Chondrocyte (in vitro differentiated cells): ENCODE measurements at places on chromosomes 7 and 10.

- DNase-seq: no peak
These were observed 17.3 kb downstream of the MLXIPL start for GRCh38 chr7:73606801-73607691.

DNA sequence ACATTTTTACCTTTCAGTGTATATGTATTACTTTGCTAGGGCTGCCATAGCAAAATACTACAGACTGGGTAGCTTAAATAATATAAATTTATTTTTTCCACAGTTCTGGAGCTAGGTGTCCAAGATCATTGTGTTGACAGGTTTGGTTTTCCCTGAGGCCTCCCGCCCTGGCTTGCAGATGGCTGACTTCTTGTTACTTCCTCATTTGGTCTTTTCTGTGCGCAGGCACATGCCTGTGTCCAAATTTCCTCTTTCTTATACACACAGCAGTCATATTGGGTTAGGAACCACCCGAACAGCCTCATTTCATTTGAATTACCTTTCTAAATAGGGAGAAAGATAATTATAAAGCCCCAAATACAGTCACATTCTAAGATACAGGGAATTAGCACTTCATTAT, 521.6 kb upstream of the SORCS1 start:
- no peak for DNase-seq

- DNase-seq: peak; percentile 63
These were observed 149.1 kb downstream of the UBE2H start for GRCh38 chr7:129803546-129804081.

DNA sequence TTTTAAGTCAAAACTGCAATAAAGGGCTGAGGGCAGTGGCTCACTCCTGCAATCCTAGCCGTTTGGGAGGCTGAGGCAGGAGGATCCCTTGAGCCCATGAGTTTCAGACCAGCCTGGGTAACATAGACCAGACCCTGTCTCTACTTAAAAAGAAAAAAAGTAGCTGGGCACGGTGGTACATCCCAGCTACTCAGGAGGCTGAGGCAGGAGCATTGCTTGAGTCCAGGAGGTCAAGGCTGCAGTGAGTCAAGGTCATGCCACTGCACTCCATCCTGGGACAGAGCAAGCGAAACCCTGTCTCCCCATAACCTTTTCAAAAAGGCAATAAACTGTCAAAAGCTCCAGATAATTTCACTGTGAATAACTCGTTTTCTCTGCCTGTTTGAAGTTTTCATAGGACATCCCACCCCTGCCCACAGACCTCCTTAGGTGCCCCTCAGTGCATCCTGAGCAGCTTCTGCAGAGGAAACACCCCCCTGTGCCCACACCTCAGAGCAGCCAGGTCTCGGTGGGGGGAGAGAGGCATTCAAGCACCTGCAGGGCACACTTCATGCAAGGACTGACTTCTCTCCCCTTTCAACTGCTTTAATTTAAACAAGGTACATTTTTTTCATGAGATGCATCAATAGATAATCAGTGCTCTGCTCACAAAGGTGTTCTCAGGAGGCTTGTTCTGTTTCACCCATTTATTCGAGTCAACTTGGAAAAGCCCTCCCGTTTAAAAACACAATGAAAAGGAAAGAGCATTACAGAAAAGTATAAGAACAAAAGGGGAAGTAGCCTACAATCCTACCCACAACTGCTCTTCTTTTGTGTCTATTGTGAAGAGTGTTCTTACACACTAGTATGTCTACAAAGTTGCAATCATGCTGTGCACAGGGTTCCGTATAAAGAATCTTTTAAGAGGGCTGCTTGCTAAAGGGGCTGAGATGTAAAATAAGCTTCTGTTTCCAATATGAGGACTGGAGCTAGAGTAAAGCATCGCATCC, 104.9 kb downstream of the KMT2E start:
- DNase-seq: no peak

GRCh38 chr7:95018021-95018420, 110.6 kb downstream of the PPP1R9A start:
- DNase-seq: no peak

- no peak for DNase-seq
These were observed 89.4 kb downstream of the TBXAS1 start for GRCh38 chr7:139918480-139918879.

- DNase-seq: no peak
These were observed 23.0 kb upstream of the CDK13 start for GRCh38 chr7:39927018-39927417.

- no peak for DNase-seq
These were observed 3.1 kb upstream of the ANTXRL start for GRCh38 chr10:46283580-46284285.

GRCh38 chr7:31373337-31374289, 33.1 kb upstream of the NEUROD6 start:
- DNase-seq: no peak

DNA sequence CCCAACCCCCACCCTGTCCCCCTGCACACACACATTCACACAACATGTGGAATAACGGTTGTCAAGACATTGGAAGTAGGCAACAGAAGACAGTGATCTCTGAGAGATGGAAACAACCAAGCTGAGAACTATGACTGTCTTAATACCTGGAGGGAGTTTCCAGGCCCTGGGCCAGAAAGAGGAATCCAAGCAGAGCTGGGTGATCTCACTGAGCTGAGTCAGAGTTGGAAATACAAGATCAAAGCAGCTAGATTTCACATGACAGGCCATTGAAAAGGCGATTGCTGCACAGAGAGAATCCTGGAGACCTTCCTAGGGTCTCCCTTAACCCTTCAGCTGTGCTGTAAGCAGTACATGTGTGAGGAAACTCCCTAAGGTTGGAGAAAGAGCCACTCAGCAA, 165.8 kb upstream of the PRSS1 start:
- DNase-seq: no peak

DNA sequence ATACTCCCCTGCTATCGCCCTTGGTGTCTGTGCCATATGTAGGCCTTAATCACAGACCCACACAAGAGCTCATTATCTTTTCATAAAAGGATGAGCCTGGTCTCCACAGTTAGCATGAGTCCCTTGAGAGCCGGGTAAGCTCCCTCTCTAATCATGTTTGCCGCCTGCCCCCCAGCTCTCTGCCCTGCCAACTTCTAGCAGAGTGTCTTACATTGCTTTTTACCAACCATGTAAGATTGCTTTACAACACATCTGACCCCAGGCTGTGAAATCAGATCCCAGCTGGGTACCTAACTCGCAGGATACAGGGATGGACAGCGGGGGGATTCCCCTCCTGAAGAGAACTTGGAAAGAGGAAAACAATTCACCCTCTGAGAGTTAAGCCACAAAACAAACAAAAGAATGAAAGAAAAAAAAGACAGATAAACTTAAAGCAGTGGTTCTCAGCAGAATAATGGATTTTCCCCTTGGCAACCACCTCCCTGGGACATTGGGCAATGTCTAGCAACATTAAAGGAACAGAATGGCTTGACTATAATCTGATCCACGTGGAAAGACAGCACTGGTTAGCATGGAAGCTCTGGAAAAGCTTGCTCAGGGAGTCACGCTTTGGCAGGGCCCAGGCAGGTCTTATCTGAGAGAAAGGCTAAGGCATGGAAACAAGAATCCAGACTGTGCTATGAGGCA, 39.4 kb upstream of the ATOH7 start:
- DNase-seq: no peak

GRCh38 chr7:36287371-36288241, 102.1 kb upstream of the ANLN start:
- DNase-seq: no peak

GRCh38 chr7:132161533-132161915, 414.7 kb downstream of the PLXNA4 start:
- no peak for DNase-seq

DNA sequence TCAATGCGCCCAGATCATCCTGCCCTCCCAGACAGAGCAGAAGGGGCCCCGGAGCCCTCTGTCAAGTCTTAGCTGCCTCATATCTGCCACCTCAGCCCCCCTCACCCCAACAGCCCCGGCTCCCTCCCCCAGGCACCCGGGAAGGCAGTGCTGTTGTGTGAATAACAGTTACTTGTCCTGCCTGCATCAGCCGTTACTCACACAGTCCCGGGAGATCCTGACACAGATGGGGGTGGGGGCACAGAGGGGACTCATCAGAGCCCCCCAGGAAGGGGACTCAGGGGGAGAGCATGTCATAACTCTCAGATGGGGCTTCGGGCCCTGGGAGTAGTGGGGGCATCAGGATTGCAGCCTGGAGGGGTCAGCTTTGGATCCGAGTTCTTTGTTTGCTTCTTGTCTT, 12.4 kb upstream of the SERPINE1 start:
- DNase-seq: no peak

- no peak for DNase-seq
These were observed 191.3 kb upstream of the PODXL start for GRCh38 chr7:131747658-131748232.

GRCh38 chr10:132107186-132107948, 41.6 kb downstream of the JAKMIP3 start:
- DNase-seq: peak; percentile 72

GRCh38 chr7:116512520-116513188, 12.2 kb upstream of the CAV1 start:
- DNase-seq: no peak

GRCh38 chr10:64076322-64076940, 555.2 kb downstream of the REEP3 start:
- DNase-seq: no peak

DNA sequence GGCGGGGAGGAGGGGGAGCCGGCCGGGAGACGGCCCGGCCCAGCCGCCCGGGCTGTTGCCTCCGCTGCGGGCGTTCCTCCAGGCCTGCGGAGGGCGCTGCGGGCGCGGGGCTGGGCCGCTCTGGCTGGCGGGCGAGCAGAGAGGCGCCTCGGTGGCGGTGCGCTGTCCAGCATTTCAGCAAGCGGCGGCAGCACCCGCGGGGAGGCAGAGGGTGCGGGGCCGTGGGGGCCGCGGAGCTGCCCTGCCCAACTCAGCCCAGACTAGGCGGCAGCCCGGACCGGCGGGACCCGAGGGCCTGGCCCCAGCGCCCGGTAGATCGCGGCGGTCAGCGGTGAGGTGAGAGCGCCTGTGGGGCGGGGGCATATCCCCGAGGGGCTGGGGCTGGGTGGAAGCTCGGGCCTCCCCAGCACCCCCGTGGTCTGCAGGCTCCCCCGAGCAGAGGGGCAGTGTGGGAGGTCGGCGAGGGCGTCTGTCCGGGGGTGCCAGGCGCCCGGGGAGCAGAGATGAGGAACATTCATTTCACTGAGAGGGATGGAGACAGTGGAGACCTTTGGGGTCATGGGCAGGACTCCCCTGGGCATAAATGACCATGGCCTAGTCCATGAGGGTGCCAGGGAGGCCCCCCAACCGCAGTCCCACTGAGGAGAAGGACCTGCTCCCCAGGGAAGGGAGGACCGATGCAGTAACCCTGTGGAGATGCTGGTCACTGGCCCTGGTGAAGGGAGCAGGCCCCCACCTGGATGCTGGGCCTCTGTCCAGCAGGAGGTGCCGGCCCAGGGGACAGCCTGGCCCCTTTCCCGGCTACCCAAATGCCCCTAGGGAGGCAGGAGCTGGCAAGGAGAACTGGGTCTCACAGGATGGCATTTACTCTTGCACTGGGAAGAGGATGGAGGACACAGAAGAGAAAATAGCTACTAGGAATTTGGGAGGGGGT, at the start of gene SRRM3:
SRRM3 (plus strand) TSS at position 165 of the 934 bp plus-strand sequence. CDS start 33,171 bp downstream, outside the sequence.
- DNase-seq: no peak

GRCh38 chr10:116055252-116055916, 217.6 kb downstream of the GFRA1 start:
- no peak for DNase-seq

DNA sequence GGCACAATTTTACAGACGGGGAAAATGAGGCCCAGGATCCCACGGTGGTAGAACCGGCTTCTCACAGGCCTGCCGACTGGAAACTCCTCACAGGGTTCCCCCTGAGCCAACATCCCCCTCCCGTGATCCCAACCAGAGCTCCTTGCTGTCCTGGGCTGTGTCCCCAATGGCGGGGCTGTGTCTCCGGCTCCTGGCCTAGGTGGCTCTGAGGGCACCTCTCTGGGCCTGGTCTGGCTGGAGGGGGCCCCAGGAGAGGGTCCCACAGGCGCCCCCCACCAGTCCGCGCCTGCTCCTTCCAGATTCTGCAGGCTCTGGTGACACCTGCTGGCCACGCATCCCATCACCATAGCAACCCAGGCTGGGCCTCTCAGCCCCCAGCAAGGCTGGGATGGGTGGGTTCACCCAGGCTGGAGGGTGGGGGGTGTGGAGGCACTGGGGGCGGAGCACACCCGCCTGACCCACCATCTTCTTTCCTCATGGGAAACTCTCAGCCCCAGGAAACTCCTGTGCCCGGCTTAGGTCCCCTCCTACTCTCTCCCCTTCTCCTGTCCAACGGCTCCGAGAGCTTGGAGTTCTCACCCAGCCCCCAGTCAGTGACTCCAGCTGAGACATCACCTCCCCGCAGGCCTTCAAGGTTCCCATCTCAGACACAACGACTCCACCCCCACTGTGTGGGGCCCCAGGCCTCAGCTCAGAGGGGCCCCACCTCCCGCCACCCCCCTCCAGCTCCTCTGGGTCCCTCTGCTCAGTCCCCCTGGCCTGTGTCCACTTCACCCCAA, 27.1 kb upstream of the TNRC18 start:
- no peak for DNase-seq

GRCh38 chr10:35219891-35220890, 93.5 kb downstream of the CREM start:
- DNase-seq: no peak

- no peak for DNase-seq
These were observed 16.3 kb downstream of the OR6V1 start for GRCh38 chr7:143068446-143068845.

DNA sequence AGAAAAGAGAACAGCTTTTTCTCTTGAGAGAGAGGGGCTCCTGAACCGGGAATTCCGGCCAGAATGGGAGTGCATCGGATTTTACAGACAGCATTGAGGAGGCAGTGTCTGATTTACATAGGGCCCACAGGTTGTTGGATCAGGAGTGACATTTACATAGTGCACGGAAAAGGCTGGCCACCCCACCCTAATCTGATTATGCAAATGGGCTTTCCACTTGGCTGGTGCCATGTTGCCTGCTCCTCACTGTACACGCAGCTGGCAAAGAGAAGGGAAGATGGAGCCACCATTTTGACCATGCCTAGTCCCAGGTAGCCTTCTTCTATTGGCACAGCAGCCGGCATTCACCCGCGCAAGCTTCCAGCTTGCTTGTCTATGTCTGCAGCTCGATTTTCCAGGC, 77.5 kb upstream of the FAM171A1 start:
- no peak for DNase-seq

DNA sequence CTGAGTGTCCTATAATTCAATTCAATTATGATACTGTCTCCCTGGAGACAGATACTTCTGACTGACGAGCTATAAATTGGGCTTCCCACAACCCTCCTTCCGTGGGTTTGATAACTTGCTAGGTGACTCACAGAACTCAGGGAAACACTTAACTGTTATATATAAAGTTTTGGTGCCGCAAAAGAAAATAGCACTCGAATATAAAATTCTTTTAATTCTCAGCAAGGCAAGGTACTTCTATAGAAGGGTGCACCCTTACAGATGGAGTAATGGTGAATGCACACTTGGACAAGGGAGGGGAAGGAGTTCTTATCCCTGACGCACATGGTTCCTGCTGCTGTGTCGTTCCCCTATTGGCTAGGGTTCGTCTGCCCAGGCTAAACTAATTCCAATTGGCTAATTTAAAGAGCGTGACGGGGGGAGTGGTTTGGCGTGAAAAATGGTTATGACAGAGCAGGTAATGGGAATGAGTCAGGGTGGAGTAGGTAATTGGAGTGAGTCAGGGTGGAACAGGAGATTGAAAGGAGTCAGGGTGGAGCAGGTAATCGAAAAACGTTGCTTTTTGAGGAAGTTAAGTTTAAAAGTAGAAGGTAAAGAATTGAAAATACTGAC, 20.8 kb upstream of the GHITM start:
- DNase-seq: no peak

GRCh38 chr10:12637649-12638048, 288.3 kb downstream of the CAMK1D start:
- DNase-seq: no peak

- peak; percentile 15 for DNase-seq
These were observed 119.6 kb downstream of the PRKAG2 start for GRCh38 chr7:151757274-151757673.
